ENCODE measurements at places on chromosomes 5 and 9.

- DNase-seq, result no peak
These were observed 39.4 kb downstream of the HOMER1 start for GRCh38 chr5:79474367-79475151.

DNA sequence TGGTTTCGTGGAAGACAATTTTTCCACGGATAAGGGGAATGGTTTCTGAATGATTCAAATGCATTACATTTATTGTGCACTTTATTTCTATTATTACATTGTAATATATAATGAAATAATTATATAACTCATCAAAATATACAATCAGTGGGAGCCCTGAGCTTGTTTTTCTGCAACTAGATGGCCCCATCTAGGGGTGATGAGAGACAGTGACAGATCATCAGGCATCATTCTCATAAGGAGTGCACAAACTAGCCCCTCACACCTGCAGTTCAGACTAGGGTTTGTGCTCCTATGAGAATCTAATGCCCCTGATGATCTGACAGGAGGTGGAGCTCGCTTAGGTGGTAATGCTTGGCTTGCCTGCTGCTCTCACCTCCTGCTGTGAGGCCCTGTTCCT lies 6.4 kb downstream of the ISCA1 start:
- DNase-seq, result no peak

GRCh38 chr5:10800852-10801251 lies 39.8 kb upstream of the DAP start:
- no peak for DNase-seq

GRCh38 chr5:170629566-170630175 lies 125.9 kb downstream of the KCNIP1 start:
- no peak for DNase-seq

DNA sequence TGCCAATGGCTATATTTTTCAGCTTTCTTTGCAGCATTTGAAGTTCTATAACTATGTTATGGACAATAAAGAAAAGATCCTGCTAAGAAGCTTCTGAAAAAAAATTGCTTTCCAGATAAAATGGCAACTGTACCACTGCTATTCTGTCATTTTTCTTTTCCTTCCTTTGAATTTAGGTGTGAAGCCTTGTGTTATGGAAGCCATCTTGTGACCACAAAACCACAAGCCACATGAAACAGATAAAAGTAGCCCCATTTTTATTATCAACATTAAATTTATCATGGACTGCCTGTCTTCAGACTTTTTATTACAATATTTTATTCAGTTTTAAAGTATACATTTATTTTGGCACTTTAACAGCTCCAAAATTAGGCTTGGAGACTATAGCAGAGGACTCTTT lies 289.9 kb upstream of the ACTBL2 start:
- DNase-seq, result no peak

DNA sequence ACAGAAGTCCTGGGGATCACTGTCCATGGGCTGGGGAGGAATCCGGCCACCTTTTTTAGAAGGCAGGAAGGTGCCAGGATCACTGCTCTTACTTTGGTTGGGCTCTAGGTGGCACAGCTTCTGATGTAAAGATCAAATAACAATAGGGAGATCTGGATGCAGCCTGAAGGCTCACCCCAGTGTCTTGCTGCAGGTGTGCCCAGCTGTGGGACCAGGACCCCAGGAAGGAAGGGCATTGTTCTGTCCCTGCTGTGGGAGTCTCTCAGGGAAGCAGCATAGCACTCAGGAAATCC lies 69.6 kb downstream of the DAB2IP start:
- DNase-seq, result no peak

- DNase-seq, result no peak
These were observed 237.6 kb upstream of the ATP10B start for GRCh38 chr5:161089569-161089968.
